CD4-positive, alpha-beta memory T cell (primary cell): ENCODE measurements at places on chromosomes 13 and 19. TPM values are rescaled to one million over a fixed set of nuclear protein-coding genes. Genes with fewer than 3 reads are reported as not detected.

- H3K27ac ChIP-seq = no peak overlapping the region
- no peak overlapping the region for H3K4me3 ChIP-seq
- DNase-seq = no peak
- no peaks in the 10 kb centered on the region for H3K36me3 ChIP-seq
- peaks cover 3% of the 10 kb centered on the region for H3K4me1 ChIP-seq
- H3K27me3 ChIP-seq = no peaks in the 10 kb centered on the region
Observed at GRCh38 chr19:45578861-45579260, 5.7 kb downstream of the OPA3 start.

DNA sequence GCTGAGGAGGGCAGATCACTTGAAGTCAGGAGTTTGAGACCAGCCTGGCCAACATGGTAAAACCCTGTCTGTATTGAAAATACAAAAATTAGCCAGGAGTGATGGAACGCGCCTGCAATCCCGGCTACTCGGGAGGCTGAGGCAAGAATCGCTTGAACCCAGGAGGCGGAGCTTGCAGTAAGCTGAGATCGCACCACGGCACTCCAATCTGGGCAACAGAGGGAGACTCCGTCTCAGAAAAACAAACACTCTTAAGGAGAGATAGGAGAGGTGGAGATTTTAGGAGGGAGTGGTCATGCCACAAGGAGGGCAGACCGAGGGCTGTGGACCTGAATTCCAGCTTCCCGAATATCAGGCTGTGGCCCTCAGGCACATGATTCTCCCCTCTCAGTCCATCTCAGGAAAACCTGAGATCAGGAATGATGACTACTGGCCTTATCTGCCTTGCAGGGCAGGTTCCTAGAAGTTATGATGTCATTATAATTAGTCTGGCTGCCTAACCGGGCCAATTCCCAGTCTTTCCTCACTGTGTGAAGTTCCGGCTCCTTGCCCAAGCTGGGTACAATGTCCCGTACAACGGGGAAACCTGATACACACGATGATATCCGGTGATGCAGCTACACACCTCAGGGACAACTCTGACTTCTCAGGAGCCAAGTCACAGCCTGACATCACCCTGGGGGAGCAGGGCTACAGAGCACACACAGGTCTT, 2.5 kb downstream of the SLC35E1 start:
- H3K27ac ChIP-seq = no peak overlapping the region
- H3K36me3 ChIP-seq = peaks cover 12% of the 10 kb centered on the region
- peaks cover 72% of the 10 kb centered on the region for H3K4me1 ChIP-seq
- H3K27me3 ChIP-seq = no peaks in the 10 kb centered on the region

- no peak for DNase-seq
- H3K27ac ChIP-seq = peak overlapping the region; percentile 69
- peaks cover 19% of the 10 kb centered on the region for H3K4me1 ChIP-seq
Observed at GRCh38 chr19:51108805-51109146, 567 bp upstream of the CTU1 start.

GRCh38 chr19:573519-573825, 1.1 kb downstream of the BSG start:
- peak overlapping the region; percentile 70 for H3K27ac ChIP-seq
- peaks cover 46% of the 10 kb centered on the region for H3K4me1 ChIP-seq
- H3K4me3 ChIP-seq = peak overlapping the region; percentile 75
- no peaks in the 10 kb centered on the region for H3K36me3 ChIP-seq
- H3K27me3 ChIP-seq = no peaks in the 10 kb centered on the region

GRCh38 chr19:46947866-46948265, 71.8 kb upstream of the NPAS1 start:
- no peak for DNase-seq
- no peaks in the 10 kb centered on the region for H3K27me3 ChIP-seq
- H3K36me3 ChIP-seq = peaks cover 16% of the 10 kb centered on the region
- H3K4me1 ChIP-seq = peaks cover 76% of the 10 kb centered on the region
- no peak overlapping the region for H3K27ac ChIP-seq

GRCh38 chr19:33954686-33955085, 158.0 kb downstream of the KCTD15 start:
- no peak overlapping the region for H3K4me3 ChIP-seq
- H3K36me3 ChIP-seq = no peaks in the 10 kb centered on the region

DNA sequence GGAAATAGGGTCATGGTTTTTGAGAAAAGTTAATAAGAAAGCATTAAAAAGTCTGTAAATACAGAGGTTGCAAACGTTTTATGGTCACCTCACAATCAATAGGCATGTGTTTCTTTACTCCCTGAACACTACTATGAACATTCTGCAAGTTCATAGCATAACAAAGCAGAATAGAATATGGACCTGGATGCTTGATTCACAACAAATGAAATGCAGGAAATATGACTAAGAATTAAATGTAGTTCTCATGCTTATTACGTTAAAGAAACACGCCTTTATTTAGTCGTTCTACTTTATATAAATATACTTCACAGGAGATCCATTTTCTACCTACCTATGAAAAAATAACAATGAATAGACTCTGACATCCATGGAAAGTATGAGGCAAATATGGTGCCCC, 344.0 kb downstream of the KCTD12 start:
- DNase-seq = no peak
- no peaks in the 10 kb centered on the region for H3K27me3 ChIP-seq
- no peaks in the 10 kb centered on the region for H3K4me1 ChIP-seq

Gene NR1H2
- 109 TPM for total RNA-seq

- peaks cover 90% of the 10 kb centered on the region for H3K4me1 ChIP-seq
- peak overlapping the region; percentile 79 for H3K27ac ChIP-seq
- H3K4me3 ChIP-seq = peak overlapping the region; percentile 54
- DNase-seq = peak; percentile 67
- peaks cover 13% of the 10 kb centered on the region for H3K36me3 ChIP-seq
Observed at GRCh38 chr19:19460761-19461265, 54.5 kb downstream of the TSSK6 start.

DNA sequence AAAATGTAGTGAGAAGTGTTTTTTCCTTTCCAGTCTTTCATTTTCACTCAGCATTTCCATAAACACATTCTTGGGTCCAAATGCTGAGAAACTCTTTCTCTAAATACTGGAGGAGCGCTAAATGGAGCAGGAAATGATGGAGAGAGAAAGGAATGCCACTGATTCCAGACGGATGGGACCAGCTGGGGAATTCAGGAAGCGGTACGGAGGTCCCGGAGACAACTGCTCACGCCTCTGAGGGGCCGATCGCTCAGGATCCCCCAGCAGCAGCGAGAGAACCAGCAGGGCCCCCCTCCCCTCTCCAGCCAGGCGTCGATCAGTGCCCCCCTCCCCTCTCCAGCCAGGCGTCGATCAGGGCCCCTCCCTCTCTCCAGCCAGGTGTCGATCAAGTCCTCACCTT, 13.2 kb downstream of the RASA3 start:
- peak overlapping the region; percentile 10 for H3K27ac ChIP-seq
- DNase-seq = no peak
- peaks cover 84% of the 10 kb centered on the region for H3K4me1 ChIP-seq
- H3K36me3 ChIP-seq = peaks cover 19% of the 10 kb centered on the region
- H3K27me3 ChIP-seq = no peaks in the 10 kb centered on the region

DNA sequence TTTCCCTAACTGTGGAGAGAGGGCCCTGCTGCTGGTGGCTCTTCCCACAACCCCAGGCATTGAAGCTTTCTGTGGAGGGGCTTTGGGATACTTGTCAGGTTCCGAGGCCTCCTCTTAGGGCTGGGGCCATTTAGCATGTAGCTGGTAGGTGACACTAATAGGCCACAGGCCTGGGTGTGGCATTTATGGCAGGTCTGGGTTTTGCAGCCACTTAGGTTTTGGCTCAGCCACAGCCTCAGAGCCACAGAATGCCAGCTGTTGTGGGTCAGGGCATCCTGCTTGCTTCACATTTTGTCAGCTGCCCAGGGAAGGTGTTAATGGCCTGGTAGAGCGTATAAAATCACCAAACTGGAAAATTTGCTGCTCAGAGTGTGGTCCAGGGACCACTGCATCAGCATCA, 15.7 kb downstream of the FAM124A start:
- no peak for DNase-seq
- no peak overlapping the region for H3K4me3 ChIP-seq
- H3K36me3 ChIP-seq = no peaks in the 10 kb centered on the region
- H3K4me1 ChIP-seq = no peaks in the 10 kb centered on the region
- no peak overlapping the region for H3K27ac ChIP-seq

Gene UBE2L5
- not detected for total RNA-seq
